ENCODE measurements at places on chromosomes 2 and 18.

GRCh38 chr2:220277445-220277975, 650.1 kb downstream of the SLC4A3 start:
- DNase-seq: peak; percentile 93

DNA sequence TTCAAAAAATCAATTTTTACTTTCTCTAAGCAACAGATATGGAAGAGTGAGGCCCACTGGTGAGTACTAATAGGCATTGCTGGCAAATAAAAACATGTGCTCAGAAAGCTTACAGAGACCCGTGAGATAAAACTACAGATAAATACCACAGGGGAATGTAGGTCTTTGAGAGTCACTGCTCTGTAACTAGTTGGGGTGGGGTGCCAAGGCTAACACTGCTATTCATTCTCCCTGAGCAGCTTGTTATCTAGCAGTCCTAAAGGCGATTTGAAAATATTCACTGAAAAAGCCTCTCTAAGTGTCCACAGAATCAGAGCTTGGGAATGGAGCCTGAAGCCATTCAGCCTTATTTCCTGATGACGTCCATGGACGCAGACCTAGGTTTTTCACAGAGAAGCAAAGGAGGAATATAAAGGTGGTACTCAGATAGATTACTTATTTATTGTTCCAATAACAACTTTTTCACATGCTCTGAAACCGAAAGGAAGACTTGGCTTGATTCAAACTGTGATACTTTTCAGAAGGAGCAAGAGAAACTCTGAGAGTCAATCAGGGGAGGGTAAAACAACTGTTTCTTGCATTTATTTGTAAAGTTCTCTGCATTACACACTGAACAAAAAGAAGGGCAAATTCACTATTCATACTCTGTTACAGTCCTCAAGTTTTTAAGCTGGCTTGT, 188.4 kb downstream of the PPP1R1C start:
- DNase-seq: peak; percentile 59

- peak; percentile 43 for DNase-seq
Measured at GRCh38 chr2:70994009-70994698, 519 bp downstream of the TEX261 start.

DNA sequence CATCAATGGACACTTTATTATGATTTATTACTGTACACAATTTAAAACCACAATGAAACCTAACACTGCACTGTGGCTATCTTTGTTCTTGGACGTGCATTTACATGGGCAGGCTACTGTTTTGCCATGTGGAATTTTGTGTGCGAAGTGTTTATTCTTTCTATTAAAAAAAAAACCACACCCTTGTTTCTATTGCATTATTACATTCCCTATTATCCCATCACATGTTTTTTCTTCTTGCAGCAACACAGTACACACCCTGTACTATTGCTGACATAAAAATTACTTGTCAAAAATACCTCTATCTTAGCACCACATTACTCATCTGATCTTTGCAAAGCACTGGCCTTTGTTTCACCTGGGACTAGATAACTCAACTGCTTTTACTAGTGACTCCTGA, 1.5 kb downstream of the RNF152 start:
- DNase-seq: no peak

DNA sequence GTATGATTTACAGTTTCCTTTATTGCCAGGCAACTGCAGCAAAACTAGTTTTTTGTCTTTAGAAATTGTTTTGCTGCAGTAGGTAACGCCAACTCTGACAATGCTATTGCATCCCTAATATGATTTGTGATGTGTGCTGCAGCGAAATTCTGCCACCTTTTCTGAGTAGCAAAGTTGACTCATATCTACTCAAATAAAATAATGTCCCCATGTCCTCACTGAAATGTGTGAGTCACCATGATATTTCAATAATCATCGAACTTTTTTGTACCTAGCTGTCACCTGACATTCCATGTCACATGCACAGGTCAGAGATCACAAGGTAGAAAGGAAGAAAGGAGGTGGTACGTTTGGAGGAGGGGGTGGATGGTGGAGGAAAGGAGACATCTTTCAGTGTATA, 205.0 kb downstream of the RAD51AP2 start:
- DNase-seq: no peak

DNA sequence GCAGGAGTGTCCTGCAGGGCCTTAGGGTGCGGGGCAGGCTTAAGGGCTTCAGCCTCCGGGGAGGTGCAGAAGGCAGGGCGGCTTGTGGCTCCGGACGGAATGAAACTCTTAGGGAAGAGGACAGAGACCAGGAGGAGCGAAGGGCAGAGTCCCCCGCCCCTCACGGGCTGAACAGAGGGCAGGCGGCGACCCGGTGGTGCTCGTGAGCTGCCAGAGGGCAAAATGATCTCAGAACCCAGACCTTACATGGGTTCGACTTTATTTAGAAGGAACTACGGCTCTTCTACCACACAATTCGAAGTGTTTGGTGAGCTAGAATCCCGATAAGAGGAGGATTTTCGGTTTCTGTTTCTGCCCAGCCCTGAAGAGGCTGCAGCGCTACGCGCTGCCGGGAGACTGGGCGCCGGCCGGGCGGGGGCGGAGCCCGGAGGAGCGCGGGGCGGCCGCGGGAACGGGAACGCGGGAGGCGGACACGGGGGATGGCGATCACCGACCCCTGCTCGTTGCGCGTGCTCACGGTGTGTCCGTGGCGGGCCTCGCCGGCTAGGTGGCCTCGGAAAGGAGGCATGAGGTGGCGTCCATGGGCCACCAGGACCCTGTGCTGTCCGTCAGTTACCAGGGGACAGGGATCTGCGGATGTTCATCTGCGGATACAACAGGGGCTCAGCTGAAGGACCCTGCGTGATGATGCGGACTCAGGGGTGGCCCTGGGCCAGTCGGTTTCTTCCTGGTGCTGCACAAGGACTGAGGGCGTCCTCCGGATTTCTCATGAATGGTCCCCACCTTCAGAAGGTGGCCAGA, 4.2 kb upstream of the SP100 start:
- DNase-seq: peak; percentile 81

- DNase-seq: no peak
Measured at GRCh38 chr2:106282462-106283170, 88.5 kb upstream of the UXS1 start.

GRCh38 chr2:42350434-42351063, 10.5 kb downstream of the COX7A2L start:
- no peak for DNase-seq

GRCh38 chr2:98233941-98234340, 112.3 kb upstream of the CNGA3 start:
- no peak for DNase-seq

GRCh38 chr2:213161759-213162515, 10.5 kb upstream of the IKZF2 start:
- DNase-seq: peak; percentile 65

DNA sequence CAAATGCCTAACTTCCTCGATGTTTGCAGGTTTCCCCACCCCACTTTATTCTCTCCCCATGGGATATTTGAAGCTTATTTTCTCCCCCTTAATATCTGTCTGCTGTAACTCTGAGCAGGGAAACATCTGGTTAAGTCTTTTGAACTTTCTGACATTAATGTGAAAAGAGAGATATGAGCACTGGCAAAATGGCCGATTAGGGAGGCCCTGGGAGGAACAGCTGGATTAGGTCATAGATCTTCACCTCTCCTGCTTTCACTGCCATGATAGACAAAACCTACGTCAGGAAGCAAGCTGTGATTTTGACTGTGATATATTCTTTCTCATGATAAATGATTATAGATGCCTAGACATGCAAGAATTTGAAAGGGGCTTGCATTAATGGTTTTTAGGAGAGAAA, 43.6 kb downstream of the LYPD6B start:
- DNase-seq: no peak

- DNase-seq: peak; percentile 78
Measured at GRCh38 chr2:100934504-100935371, 67.4 kb upstream of the RPL31 start.

- DNase-seq: no peak
Measured at GRCh38 chr2:186093174-186093573, 354.6 kb downstream of the FSIP2 start.

DNA sequence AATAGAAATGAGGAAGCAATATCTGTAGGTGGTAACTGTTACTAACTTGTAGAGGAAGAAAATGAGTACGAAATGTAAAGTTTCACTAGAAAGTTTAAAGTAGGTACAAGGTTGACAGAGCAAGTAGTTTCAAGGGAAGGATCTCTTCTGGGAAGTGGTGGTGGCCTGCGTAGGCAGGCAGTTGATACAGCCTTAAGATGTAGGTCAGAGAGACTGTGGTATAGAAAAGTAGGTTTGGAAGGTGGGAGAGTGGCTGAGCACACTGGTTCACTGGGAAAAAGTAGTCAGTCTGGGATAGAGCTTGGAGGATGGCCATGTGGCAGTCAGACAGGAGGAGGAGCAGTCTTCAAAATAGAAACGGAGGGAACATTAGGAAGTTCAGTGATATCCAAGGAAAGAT, 23.5 kb downstream of the KDM3A start:
- no peak for DNase-seq

- DNase-seq: peak; percentile 73
Measured at GRCh38 chr2:108621087-108621559, 86.9 kb downstream of the LIMS1 start.

DNA sequence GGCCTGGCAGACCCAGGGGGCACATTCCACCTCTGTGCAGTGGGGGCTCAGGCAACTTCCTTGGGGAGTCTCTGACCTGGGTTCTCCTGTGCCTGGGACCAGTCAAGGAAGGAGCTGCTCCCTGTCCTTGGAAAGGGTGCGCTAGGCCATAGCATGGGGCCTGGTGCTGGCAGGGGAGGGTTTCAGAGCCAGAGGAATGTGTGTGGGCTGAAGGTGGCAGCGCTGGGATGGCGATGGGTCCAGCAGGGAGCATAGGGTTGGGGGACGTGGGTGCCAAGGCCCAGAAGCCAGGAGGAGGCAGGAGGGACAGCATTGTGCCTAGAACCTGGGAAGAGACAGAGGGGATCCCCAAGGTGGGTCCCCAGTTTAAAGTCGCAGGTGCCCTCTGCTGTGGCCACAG, 66.3 kb upstream of the TUBA3E start:
- no peak for DNase-seq

GRCh38 chr18:44358402-44358801, 322.3 kb upstream of the SETBP1 start:
- no peak for DNase-seq

- no peak for DNase-seq
Measured at GRCh38 chr2:181643151-181643550, 13.8 kb downstream of the CERKL start.

GRCh38 chr2:119549241-119549640, 5.0 kb downstream of the CFAP221 start:
- DNase-seq: peak; percentile 40

GRCh38 chr2:898319-898718, 52.3 kb upstream of the SNTG2 start:
- DNase-seq: peak; percentile 7

DNA sequence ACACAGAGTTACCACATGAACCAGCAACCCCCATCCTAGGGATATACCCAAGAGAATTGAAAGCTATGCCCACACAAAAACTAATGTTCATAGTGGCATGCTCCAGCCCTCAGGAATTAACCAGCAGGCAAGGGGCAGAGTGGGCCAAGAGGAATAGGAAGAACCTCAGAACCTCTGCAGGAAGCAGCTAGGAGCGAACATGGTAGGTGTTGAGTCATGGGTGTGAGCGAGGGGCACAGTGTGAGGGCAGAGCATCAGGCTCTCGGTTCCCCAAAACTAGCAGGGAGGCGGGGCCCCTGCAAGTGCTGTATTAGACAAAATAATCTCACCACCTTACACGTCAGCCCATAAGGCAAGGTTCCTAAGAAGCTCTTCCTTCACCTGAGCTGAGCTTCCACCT, 5.6 kb upstream of the RUFY4 start:
- no peak for DNase-seq

DNA sequence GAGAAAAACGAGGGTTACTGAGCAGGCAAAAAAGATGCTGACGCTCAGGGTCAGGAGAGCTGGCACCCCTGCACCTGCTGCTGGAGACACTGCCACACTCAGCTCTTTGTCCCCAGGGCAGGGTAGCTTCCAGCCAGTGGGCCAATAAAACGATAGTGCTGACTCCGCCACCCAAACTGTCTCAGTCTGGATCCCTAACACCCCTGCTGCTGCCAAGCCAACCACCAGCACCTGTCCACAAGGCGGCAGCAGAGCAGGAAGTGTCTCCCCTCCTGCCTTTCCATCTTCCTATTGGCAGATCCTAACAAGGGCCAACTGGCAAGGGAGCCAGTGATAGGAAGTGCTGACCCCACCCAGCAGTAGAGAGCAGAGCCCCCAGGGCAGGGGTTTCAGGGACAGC, 531.5 kb upstream of the SALL3 start:
- DNase-seq: no peak

- no peak for DNase-seq
Measured at GRCh38 chr2:19677825-19678518, 223.8 kb downstream of the TTC32 start.

DNA sequence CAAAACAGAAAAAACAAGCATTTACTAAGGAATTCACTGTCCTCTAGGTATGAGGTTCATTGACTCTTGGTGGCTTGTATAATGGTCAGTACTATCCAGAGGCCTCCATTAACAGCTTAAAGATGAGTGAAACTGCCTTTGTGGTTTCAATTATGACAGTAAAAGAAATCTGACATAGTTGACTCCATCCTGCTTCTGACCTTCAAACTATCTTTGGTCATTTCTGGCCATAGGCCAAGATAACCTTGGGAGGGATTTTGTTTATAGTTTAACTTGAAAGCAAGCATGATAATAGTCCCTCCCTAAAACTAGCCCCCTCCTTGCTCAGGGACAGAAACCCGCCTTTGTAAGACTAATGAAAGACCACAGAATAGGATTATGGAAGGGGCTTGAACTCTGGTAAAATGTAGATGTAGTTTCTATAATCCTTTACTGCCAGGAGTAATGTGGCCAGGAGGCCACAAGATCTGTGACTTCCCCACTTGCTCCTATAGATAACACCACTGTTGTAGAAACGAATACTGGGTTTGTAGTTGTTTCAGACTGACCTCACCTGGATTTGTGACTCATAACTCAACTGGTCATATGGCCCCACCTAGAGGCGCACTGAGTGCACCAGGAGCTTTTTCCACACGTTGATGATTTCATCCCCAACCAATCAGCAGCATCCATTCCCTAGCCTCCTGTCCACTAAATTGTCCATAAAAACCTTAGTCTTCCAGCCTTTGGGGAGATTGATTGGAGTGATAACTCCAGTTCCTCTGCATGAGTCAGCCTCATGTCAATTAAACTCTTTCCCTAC, 8.6 kb upstream of the PLEKHM3 start:
- DNase-seq: peak; percentile 50

DNA sequence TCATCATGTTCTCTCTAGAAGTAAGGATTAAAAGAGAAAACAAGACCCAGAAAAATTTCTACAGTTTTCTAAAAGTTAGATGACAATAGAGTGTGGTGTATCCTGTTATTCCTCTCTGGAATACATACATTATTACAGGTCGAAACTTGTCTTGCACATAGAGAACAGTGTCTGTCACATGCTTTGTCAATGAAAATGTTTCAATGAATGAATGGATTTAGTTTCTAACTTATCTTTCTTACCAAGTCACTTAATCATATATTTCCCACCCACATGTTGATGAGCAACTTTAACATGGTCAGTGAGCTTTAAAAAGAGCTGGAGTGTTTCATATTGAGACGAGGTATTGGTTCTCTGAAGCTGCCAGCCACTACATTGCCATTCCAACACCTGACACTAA, 4.3 kb downstream of the DSG4 start:
- DNase-seq: no peak

- DNase-seq: no peak
Measured at GRCh38 chr2:65267008-65267407, 39.4 kb downstream of the ACTR2 start.
